ENCODE measurements at places on chromosomes 6 and 20.
A peak's percentile ranks its signal among the peaks of the same experiment; 100 is the strongest.

GRCh38 chr6:93886416-93886815 is 467.1 kb upstream of the EPHA7 start:
- DNase-seq = no peak

DNA sequence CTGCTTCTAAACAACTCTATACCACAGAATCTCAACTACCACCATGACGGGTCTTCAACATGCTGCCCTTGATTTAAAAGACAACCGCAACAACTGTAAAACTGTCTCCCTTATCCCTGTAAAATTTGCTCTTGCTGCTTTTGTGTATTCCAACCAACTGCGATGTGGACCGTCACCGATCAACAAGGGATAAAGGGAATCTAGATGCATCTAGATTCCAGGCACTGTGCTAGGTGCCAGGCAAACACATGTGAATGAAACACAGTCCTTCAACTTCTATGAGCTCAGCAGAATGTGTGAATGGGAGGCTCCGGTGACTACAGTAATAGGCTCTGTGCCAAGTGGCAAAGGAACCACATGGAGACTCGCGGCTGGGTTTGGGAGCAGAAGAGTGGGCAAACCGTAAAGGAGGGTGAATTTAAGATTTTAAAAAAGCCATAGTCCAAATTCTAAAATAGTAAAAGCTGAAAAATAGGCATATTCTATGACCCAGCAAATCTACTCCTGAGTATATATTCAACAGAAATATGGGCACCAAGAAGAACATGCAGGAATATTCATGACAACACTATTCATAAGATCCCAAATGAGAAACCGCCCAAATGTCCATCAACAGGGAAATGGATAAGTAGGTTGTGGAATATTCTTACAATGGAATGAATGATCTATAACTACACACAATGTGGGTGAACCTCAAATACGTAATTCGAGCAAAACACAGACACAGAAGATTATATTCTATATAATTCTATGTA is 3.7 kb upstream of the PRND start:
- DNase-seq = no peak

GRCh38 chr6:5680095-5680494 is 326.6 kb downstream of the NRN1 start:
- DNase-seq = no peak

DNA sequence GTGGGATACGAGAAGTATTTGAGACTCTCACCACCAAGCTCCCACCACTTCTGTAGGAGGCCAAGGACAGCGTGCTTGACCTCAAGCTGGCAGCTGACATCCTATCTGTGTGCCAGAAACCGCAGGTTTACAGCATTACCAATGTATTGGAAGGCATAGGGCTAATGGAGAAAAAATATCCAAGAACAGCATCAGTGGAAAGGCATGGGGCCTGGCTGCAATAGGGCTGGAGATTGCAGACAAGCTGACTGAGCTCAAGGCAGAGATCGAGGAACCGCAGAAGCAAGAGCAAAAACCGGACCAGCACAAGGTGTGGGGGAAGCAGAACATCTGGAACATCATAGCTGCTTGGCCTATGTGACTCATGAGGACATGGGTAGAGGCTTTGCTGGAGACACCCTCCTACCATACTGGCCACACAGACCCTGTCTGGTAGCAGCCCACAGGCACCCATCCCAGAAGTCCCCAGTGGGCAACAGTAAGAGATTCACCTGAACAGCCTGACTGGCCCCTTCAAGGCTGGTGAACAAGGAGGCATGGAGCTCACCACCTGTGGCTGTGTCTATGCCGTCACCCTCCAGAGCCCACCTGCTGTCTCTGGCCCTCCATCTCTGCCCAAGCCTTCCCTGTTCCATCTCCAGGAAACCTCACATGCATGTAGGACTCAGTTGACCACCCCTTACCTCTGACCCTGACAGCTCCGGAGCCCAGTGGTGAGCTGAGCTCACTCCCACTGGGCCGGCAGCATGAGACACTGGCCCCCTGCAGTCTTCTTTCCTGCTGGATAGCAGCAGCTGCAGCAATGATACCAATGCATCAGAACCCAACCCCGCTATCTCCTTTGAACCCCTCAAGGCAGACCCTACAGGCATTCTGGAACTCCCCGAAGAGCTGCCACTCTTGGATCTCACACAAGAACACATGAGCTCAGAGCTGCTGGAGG is 171.1 kb downstream of the KIF6 start:
- no peak for DNase-seq

- DNase-seq = no peak
Measured at GRCh38 chr6:11493974-11494373, 43.6 kb upstream of the TMEM170B start.

DNA sequence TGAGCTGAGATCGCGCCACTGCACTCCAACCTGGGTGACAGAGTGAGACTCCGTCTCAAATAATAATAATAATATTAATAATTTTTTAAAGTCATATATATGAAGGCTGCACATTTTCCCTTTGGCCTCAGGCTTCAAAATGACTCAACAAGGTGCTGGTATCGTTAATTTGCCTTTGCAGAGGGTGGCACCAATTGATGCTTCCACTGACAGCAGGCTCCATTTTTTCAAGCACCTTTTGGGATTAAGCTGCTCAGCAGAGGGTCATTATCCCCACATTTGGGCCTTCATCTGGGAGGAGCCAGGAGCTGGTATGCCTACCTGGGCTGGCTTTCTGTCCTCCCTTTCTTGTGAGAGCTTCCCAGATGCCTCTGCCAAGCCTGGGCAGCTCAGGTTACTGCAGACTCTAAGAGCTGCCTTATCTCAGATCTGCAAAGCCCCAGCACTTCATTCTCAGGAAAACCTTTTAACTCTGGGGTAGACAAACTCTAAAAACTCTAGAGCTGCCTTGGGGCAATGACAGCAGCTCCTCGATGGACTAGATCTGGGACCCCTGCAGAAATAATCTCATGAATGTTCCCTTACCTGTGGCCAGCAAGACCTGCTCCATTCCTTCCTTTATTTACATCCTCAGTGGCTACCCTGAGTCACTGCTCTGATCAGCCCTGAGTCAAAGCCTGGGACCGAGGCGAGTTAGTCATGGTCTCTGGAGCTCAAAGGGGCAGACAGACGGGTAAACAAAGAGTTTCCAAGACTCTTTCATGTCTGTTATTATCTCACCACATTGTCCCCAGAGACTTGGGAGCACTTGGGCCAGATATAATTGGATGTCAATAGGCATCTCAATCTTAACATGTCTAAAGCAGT is 80.0 kb upstream of the EYA2 start:
- DNase-seq = no peak

- DNase-seq = peak; percentile 30
Measured at GRCh38 chr6:143515061-143515760, 3.7 kb upstream of the FUCA2 start.

Data from head of caudate nucleus (tissue), 42 donors.